ENCODE measurements at places on chromosomes 6 and 20. TPM values are rescaled to one million over a fixed set of nuclear protein-coding genes. Genes with fewer than 3 reads are reported as not detected.

Gene GPX5
- not detected for total RNA-seq

Gene TEAD3
- total RNA-seq = 0.27 TPM

Gene MICB
- 19.6 TPM for total RNA-seq

Gene PXDC1
- total RNA-seq = 96.5 TPM

Gene HAO1
- not detected for total RNA-seq

Gene PNLDC1
- 0.27 TPM for total RNA-seq

Gene ZNF322
- total RNA-seq = 8.2 TPM

Gene BPI
- not detected for total RNA-seq

Gene OXT
- not detected for total RNA-seq

Gene GABRR1
- not detected for total RNA-seq

Gene WFDC10B
- not detected for total RNA-seq

Gene PKIB
- 0.15 TPM for total RNA-seq

Gene SOD2
- total RNA-seq = 192 TPM

Measured in mammary microvascular endothelial cell (primary cell).